ENCODE measurements at places on chromosomes 13 and 19.

GRCh38 chr19:50705422-50706019 is 14.1 kb downstream of the SHANK1 start:
- no peak for DNase-seq

- no peak for DNase-seq
Observed at GRCh38 chr19:30752201-30752600, 380.0 kb downstream of the ZNF536 start.

DNA sequence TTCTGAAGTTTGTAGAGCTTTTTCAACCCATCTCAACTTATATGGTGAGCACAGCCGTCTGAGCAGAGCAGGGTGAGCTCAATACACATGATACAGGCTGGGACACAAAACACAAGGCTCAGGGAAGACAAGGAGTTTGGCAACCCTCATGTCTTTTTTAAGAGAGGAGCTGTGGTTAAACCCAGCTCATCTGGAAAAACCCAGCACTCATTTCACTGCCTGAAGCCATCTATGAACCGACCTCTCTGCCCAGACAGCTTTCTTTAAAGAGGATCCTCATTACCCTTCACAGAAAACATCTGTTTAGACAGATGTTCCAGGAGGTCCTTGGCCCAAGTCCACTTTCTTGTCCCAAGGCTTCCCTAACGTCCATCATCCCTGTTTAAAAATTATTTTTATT is 170.0 kb upstream of the TSHZ3 start:
- DNase-seq, result no peak

DNA sequence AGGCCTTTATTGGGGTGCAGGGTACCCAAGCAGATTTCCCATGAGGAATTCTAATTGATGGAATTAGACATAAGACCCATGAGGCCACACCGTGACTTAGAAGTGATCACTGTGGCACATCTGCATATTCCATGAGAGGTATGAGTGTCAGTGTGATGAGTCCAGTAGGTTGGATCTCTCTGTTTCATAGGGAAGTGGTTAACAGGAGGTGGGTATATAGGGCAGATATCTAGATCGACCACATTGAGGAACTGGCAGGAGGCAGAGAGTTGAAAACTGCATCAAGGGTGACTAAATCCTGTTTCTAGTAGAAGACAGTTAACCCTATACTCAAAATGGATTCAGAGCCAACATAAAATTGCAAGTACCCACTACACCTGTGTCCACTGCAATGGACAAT is 68.6 kb upstream of the MIR17HG start:
- DNase-seq, result no peak

- no peak for DNase-seq
Observed at GRCh38 chr19:33273881-33274662, 28.3 kb downstream of the CEBPA start.

GRCh38 chr13:41859565-41859964 is 101.3 kb downstream of the VWA8 start:
- DNase-seq, result no peak

GRCh38 chr19:483332-484072 is 12.8 kb upstream of the MADCAM1 start:
- no peak for DNase-seq

DNA sequence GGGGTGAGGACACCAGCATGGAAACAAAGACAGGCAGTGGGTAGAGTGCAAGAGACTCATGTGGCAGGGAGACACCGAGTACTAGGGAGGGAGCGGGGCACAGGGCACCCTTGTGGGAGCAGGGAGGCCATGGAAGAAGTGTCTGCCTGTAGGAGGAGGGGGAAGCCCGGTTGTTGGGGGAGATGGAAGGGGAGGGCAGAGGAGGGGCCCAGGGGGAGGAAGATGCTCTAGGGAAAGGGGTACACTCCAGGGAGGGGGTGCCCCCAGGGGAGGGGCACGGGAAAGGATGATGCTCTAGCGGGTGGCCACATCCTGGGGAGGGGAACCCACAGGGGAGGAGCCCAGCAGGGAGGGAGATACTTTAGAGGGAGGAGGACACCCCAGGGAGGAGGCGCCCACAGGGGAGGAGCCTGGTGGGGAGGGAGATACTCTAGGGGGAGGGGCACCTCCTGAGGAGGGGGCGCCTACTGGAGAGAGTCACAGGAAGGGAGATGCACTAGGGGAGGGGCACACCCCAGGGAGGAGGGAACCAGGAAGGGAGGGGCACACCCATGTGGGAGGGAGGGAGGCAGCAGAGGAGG is 24.9 kb downstream of the CPAMD8 start:
- DNase-seq, result no peak

GRCh38 chr13:34765446-34766180 is 176.5 kb upstream of the NBEA start:
- DNase-seq, result peak; percentile 52

- no peak for DNase-seq
Observed at GRCh38 chr13:110308656-110309359, 1.7 kb downstream of the COL4A2 start.

DNA sequence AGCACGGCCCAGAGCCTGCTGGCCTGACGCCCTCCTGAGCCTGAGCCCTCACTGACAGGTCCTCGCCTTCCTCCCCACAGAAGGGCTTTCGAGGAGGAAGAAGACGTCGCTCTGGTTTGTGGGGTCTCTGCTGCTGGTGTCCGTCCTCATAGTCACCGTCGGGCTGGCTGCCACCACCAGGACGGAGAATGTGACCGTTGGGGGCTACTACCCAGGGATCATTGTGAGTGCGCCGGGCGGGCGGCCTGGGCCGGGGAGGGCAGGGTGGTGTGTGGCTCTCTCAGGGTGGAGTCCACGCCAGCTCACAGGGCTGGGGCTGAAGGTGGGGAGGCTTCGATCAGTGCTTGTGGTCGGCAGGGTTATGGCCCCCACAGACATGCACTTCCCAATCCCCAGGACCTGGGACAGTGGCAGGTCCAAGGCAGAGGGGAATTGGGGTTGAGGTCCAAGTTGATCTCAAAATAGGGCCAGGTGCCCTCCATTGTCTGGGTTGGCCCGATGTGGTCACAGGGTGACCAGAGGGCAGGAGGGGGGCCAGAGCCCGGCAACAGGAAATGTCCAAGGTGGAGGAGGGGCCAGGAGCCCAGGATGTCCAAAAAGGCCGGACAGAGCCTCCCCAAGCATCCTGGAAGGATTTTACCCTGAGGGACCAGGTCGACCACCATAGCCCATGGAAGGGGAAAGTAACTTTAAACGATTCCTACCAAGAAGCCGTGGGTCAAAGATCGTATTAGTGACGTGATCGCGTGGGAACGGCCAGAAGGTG is 7.2 kb downstream of the TMEM255B start:
- no peak for DNase-seq

GRCh38 chr19:39623946-39624345 is 21.6 kb downstream of the LGALS13 start:
- DNase-seq, result no peak

GRCh38 chr13:28336193-28336657 is 158.7 kb downstream of the FLT1 start:
- no peak for DNase-seq

DNA sequence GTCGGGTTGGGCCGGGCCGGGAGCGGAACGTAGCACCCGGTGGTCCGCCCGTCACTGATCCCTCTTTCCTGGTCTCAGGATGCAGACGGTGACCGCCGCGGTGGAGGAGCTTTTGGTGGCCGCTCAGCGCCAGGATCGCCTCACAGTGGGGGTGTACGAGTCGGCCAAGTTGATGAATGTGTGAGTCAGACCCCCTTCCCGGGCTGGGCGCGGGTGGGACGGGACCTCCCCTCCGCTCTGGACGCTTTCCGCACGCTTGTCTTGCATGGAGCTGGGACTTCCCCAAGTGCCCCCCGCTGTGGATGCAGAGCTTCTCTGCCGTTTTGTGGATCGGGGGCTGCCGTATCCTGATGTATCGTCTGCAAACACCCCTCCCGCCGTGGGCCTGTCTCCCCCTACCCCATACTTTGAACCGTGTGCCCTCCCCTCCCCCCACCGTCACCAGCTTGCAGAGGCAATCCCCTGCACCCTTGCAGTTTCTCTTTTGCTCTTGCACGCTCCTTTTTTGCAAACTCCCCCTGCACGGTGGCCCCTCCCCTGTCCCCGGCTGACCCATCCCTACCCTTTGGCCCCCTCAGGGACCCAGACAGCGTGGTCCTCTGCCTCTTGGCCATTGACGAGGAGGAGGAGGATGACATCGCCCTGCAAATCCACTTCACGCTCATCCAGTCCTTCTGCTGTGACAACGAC is 669 bp downstream of the GADD45B start:
- peak; percentile 45 for DNase-seq

DNA sequence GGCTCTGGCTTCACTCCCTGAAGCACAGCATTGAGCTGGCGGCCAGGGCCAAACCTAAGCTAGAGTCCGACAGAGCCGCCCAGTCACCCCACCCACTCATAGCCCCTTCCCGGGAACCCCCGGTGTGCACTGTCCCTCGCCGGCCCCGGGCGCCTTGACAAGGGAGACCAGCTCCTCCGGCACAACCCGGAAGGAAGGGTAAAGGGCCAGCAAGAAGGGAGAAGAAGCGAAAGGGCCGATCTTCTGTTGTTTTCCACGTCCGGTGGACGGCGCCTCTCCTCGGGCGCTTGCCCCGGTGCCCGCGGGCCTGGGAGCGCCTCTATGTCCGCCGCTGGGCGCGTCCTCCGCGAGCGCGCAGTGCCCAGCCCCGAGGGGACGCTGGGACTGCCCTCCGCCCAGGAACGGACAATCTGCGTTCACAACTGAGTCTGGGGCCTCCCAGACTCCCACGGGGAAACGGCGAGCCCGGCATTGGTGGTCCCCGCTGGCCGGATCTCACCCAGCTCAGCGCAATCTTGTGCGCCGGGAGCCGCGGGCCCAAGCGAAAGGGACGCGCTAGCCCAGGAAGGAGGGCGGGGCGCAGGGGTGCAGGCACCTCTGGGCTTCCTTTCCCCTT is 172.5 kb upstream of the MIR17HG start:
- peak; percentile 79 for DNase-seq

DNA sequence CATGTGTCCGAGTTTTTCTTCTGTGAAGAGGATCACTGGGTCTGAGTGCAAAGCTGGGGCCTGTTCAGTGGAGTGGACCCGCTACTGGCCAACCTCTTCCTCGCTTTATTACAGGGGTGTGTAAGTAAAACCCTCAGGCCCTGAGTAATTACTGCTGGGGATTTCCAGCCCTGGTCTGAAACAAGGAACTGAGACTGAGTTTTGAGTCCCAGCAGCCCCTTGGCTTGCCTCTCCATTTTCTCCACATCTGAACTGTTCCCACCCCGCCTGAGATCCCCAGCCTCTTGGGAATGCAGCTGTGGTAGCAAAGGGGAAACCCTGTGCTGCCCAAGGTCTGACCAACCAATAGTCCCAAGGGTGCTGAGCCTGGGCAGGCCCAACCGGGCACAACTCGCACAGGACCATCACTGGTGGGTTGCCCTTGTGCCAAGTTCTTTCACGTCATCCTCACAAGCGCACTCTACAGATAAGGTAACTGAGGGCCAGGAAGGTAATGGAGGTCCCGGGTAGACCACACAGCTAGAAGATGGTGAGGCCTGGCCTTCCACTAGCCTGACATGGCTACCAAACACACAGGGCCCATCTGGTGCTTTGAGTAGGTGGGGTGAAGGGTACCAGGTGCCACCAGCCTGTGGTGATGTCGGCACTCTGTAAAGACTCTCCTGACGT is 13.7 kb upstream of the SLC35E1 start:
- DNase-seq, result no peak

GRCh38 chr13:30022796-30023195 is 172.4 kb upstream of the UBL3 start:
- no peak for DNase-seq

DNA sequence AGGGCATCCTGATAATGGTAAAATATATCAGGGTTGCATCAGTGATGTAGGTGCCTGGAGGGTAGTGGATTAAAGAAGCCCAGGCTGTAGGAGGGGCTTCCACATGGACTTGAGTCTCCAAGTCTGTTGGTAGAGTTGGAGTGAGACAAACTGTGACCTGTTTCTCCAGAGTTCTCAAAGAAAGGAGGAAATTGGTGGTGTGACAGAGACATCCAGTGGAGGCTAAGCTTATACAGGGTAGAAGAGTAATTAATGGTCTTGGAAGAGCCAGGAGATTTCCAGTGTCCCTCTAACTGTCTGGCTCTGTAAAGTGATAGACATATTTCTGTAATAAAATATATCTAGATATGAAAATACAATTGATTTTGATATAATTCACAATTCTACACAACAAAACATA is 61.1 kb downstream of the GPC5 start:
- no peak for DNase-seq

- DNase-seq, result no peak
Observed at GRCh38 chr13:98998831-98999638, 21.2 kb upstream of the DOCK9 start.

DNA sequence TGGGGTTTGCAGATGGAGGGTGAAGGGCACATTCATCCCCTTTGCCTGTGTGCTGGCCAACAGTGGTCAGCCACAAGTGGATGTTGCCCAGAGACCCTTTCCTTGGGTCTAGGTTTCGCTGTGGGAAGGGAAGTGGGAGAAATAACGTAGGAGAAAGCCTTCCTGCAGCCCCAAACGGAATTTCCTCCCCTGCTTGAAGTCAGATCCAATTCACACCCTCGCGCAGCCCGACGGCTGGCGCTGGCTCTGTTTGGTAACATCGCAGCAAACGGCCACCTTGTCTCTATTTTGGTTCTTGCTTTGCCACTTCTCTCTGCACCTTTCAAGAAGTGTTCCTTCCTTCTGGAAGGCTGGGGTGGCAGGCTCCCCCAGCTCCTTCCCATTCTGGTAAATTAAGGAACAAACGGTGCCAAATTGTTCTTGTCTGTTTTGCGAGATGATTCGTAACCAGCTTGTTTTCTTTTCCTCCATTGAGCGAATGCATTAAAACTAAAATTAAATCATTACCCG is 45.4 kb downstream of the CHST8 start:
- DNase-seq, result no peak

- no peak for DNase-seq
Observed at GRCh38 chr13:78827471-78827870, 168.5 kb upstream of the OBI1 start.

- peak; percentile 97 for DNase-seq
Observed at GRCh38 chr19:3343619-3344502, 22.5 kb upstream of the NFIC start.

DNA sequence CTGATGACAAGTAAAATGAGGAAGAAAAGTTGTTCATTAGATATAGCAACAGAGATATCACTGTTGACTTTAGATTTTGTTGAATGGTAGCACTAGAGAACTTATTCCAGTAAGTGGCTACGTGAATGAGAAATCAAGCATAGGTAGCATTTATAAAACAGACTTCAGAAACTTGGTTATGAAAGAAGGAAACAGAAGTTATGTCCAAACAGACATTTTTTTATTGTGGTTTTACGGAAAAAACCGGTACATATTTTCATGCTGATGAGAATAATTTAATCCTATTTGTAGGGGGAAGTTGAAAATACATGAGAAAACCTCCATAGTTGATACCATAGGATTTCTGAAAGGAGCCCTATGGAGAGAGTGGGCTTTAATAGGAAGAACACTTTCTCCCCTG is 325.7 kb upstream of the SLC10A2 start:
- DNase-seq, result no peak

- DNase-seq, result no peak
Observed at GRCh38 chr13:94305934-94306333, 173.5 kb downstream of the DCT start.

GRCh38 chr13:109985871-109986450 is 199.6 kb upstream of the IRS2 start:
- DNase-seq, result no peak

GRCh38 chr19:32336259-32337083 is 8.9 kb upstream of the ZNF507 start:
- DNase-seq, result no peak

- no peak for DNase-seq
Observed at GRCh38 chr13:44151474-44151873, 222.2 kb upstream of the SERP2 start.

Measured in posterior cingulate gyrus (tissue), 11 donors.